ENCODE measurements at places on chromosomes 3 and 15.
A peak's percentile ranks its signal among the peaks of the same experiment; 100 is the strongest.

DNA sequence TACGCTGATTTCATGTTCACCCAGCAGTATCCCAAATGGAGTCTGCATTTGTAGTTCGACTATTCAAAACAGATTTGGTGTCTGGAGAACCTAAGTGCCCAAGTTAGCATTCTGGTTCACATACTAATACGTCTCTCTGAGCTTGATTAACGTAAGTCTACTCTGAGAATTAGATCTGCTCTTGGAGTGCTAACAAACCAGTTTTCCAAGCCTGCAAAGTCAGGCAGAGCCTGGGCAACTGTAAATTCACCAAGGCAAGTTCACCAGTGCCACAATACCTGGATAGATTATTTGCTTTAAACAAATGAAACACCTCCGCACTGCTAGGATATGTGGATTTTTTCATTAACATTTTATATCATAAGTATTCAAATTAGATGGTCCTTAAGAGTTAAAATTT is 912.6 kb downstream of the ROBO1 start:
- no peak for DNase-seq

- DNase-seq: no peak
Measured at GRCh38 chr15:99343881-99344551, 92.7 kb downstream of the LRRC28 start.

- DNase-seq: no peak
Measured at GRCh38 chr3:6680119-6680806, 180.7 kb upstream of the GRM7 start.

DNA sequence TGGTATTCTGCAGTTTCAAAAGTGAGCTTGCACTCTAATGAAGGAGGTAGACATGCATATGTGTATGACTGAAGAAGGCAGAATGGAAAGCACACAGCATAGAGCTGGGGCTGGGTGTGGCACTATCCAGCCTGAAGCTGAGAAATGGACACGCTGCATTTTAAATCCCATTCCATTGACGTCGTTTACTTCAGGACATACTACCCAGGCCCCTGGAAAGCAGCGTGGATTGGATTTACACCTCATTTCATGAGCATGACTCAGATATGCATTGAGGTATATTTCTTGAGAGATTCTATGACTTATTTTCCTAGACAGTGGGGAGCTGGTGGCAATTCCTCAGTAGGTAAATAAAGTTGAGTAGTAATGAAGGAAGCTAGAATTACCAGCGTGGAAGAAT is 101.4 kb downstream of the ABI3BP start:
- peak; percentile 41 for DNase-seq

- peak; percentile 12 for DNase-seq
Measured at GRCh38 chr15:72306211-72306785, 13.7 kb downstream of the CELF6 start.

- peak; percentile 94 for DNase-seq
Measured at GRCh38 chr3:30770387-30770786, 124.1 kb downstream of the GADL1 start.
